SHP77 (cell line): ENCODE measurements at places on chromosomes 3 and 15.

GRCh38 chr3:99683876-99684275, 45.5 kb downstream of the COL8A1 start:
- no peak for DNase-seq

- DNase-seq, result no peak
Observed at GRCh38 chr3:16601537-16602005, 3.7 kb downstream of the DAZL start.

- DNase-seq, result no peak
Observed at GRCh38 chr3:126711121-126711760, 7.2 kb downstream of the CHCHD6 start.

DNA sequence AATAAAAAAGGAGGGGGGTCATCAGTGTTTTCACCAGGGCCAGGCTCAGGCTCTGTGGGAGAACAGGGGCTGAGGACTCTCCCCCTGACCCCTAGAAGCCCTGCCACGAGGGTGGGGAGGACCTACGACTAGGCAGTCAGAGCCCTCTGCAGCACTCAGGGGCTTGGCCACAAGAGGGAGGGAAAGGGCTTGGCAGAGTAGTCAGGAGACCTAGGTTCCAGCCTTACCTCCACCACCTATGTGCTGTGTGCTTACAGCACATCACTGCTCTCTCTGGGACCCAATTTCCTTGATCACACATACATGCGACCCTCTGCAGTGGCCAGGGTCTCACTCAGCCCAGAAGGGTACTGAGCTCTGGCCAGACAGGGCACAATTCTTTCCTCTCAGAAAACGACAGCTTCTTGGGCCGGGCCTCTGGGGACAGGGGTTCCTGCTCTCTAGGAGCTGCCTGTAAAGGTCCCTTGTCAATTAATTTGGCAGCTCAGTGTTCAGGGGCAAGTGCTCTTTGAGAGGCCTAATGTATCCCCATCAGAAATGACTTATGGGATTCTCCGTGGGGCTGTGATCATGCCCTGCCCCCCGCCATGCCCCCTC, 16.4 kb upstream of the SKIC8 start:
- no peak for DNase-seq

DNA sequence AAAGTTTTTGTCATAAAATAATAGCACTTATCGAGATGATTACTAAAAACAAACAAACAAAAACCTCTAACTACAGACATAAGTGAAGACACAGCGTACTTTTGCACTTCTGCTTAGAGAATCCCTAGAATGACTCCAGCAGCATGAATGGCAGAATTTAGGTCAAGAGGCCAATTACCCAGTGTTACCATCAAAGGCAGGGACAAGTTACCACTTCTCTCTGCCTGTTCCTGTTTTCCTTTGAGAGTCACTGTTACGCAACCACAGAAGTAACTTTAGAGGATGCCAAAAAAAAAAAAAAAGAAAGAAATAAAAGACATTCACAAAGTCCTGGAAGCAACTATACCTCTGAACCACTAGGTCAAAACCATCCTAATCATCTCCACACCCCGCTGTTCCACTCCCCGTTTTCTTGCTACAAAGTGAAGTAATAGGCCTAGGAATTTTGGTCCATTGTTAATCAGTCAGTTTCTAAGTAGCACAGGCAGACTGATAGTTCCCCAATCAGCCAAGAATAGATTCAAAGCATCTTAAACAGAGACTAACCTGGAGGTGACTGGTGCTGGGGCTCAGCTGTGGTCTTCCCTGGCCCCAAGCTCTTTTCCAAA, 41.9 kb downstream of the FMN1 start:
- DNase-seq, result no peak

DNA sequence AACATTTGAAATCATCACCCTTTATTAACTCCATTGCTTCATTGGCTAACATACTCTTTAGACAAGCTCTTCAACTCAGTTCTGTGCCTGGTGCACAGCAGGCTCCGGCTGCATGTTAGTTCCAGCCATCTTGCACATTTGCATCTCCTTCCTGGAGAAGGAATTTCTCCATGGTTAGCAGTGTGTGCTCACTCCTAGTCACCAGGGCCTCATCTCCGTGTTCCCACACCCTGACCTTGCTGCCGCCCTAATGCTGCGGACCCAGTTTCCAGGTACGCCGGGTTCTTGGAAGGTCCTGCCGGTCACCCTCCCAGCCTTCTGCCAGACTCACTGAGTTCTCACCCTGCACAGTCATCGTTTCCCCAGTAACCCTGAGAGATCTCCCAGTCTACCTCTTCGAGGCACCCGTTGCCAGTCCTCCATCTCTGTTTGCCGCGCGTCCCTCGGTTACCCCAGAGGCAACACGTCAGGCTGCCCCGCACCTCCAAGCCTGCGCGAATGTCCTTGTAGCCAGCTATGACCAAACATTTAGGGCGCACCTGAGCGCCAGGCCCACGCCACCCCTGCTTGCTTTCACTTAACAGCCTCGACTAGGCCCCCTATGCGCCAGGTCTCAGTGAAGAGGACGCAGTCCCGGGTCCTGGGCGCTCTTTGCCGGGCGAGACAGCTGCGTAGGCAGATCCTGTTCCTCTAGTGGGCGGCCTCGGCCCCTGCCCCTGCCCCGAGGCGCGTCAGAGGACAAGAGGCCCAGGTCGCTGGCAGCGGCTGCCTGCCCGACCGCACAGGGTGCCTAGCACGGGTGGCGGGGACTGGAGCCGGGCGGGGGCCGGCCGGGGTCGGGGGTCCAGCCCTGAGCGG, 747 bp upstream of the ZNF592 start:
- DNase-seq, result peak; percentile 76

DNA sequence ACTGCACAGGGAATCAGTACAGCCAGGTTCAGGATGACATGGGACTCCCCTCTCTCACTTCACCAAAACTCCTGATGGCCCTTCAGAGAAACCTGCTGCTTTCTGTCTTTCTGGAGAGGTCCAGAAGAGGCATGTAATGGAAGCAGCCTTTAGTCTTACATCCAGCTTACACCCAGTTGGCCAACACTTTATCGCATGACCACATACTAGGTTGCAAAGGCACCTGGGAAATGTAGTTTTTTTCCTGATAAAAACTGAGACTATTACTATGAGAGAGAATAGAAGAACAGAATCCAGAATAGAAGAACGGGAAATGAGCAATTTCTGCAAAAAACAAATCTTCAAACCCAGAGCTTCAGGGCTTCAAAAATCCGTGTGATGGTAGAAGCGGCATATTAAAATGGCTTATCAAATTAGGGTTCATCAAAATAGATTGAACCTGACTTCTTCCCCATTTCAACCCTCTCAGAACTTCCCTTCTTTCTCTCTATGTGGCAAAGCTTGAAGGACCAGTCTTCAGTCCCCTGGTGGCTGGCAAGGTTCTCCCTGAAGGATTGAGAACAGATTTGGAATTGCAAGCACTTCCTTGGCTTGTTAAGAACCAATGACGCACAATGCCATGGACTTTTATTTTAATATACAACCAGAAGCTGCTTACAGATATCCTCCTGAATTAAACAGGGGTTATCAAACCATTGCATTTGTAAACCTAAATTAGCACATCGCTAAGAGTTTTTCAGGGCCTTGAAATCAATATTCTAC, 34.4 kb downstream of the CORO2B start:
- no peak for DNase-seq

- DNase-seq, result no peak
Observed at GRCh38 chr3:119778811-119779210, 3.1 kb upstream of the NR1I2 start.

DNA sequence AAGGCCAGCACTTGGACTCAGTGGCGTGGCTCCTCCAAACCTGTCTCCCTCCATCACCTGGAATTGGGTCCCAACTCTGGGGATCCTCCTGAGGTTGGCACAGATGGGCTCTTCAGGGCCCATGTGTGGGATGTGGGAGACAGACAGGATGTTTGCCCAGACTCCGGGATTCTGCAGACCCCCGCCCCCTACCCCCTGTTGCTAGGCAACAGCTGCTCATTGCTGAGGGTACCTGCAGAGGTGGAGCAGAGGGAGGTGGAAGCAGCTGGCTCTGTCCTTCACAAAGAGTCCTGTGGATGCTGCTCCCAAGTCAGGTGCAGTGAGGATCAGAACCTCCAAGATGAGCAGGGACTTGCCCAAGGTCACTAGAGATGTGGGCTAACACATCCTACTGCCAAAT, 40.0 kb upstream of the SLC6A1 start:
- DNase-seq, result no peak

- DNase-seq, result no peak
Observed at GRCh38 chr15:59941612-59942011, 62.5 kb upstream of the FOXB1 start.

DNA sequence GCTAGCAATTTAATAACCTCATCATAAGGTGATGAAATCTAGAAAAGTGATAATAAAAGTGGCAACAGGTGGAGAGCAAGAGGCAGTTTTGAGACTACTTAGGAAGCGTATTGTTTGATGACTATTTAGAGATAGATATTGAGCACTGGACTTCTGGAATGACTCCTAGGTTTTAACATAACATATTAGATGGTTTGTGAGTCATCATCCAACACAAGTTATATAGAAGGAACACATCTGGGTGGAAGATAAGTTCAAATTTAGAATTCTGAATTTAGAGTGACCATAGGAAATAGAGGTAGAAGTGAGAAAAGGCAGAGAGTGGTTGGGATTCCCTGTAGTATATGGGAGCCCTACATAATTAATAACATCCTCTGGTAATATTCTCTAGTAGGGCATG, 282.8 kb upstream of the ALCAM start:
- DNase-seq, result no peak

DNA sequence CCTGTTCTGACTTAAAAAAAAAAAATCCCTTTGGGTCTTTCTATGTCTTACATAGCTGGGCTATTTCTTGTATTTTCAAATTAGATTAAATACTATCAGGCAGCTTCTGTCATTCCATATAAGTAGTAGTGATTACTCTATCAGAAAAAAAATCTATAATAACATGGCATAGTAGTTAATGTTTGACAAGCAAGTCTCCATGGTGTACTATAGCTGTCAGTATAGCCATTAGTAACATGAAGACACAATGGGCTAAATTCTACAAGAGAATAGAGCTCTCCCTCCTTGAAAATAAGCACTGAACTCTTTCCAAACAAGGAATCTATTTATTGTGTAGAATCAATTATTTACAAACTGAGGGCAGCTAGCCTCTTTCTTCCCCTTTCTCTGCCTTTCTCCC, 19.4 kb upstream of the VEPH1 start:
- DNase-seq, result no peak

DNA sequence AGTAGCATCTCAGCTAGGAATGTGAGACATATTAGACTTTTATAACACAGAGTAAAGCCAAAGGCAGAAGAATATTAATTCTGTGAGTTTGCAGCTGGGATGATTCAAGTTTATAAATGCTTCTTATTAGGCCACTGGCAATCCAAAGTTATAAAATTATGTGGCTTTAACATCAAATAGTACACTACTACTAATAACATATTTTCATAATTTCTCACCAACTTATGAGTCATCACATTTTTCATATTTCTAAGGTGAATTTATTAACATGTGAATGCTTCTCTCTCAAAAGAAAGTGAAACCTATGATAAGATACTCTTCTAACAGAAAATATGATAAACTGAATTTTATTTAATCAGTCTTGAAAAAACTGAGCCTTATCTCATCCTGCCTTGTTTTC, 1348.2 kb upstream of the ALCAM start:
- DNase-seq, result no peak

DNA sequence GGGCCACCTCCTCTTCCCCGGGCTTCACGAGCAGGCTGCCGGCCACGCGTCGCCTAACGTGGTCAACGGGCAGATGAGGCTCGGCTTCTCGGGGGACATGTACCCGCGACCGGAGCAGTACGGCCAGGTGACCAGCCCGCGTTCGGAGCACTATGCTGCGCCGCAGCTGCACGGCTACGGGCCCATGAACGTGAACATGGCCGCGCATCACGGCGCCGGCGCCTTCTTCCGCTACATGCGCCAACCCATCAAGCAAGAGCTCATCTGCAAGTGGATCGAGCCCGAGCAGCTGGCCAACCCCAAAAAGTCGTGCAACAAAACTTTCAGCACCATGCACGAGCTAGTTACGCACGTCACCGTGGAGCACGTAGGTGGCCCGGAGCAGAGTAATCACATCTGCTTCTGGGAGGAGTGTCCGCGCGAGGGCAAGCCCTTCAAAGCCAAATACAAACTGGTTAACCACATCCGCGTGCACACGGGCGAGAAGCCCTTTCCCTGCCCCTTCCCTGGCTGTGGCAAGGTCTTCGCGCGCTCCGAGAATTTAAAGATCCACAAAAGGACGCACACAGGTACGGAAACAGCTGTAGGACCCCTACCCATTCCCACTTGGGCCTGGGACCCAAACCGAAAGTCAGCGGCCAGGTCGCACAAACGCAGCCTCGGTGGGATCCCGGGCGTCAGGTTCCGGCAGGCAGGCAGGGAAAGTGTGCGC, 1.5 kb downstream of the ZIC1 start:
- no peak for DNase-seq
